ENCODE measurements at places on chromosomes 6 and 20.
A peak's percentile ranks its signal among the peaks of the same experiment; 100 is the strongest.

DNA sequence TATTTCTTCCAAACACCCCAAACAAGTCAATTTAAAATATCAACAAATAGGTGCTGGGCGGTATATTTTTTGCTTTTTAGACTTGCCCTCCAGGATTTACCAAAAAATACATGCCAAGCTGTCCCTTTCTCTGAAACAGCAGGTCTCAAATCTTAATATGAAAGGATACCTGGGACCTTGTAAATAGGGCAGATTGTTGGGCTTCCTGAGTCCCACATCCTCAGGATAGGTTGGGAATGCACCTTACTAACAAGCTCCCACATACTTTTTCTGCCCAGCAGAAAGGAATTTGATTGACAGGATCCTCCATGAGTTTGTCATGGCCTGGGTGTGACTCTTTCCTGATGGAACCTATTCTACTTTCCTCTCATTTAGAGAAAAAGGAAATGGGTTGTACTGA is 4.9 kb upstream of the SLC24A3 start:
- no peak for DNase-seq

DNA sequence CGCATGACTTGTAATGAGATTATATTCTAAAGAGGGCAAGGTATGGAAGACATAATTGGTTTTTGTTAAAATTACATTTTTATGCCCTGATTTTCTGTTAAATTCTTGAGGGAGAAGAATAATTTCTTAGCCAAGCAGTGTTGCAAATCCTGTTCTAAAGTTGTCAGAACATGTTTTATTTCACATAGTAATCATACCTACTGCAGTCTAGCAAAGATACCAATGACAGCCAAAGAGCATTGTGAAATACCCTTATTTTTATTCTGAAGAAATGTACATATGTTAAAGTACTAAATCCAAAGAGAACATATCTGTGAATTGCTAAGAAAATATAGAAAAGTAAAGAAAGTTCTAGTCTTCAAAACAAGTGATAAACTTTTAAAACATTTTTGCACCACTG is 39.6 kb upstream of the SMIM8 start:
- DNase-seq = no peak

GRCh38 chr6:32608362-32608761 is 18.7 kb upstream of the HLA-DRB1 start:
- DNase-seq = no peak

DNA sequence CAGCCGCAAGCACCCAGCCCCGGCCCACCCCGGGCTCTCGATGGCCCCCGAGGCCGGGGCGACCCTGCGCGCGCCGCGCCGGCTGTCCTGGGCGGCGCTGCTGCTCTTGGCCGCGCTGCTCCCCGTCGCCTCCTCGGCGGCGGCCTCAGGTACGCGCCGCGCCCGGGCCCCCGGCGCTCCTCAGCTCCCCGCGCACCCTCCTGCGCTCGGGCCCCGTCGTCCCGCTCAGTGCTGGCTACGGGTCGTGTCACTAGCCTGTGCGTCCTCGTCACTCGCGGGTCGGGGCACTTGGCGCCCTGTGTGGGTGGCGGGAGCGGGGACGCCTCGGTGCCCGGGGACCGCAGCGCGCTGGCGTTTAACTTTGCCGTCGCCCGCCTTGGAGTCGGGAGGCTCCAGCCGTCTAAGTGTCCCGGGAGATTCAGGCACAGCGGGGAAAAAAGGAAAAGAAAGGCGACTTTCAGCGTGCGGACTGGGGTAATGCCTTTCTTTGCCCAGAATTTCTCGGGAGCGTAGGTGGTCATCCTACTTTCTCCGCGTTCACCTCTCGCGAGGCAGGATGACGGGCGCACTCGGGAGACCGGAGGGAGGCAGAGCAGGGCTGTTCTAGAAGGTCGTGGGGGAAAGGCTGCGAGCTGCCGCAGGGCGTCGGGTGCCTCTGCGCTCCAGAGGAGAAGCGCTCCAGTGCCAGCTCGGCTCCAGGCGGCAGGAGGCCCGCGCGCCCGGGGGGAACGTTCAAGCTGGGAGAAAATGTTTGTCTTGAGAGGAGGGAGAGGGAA is 545 bp downstream of the FNDC1 start:
- DNase-seq = no peak

DNA sequence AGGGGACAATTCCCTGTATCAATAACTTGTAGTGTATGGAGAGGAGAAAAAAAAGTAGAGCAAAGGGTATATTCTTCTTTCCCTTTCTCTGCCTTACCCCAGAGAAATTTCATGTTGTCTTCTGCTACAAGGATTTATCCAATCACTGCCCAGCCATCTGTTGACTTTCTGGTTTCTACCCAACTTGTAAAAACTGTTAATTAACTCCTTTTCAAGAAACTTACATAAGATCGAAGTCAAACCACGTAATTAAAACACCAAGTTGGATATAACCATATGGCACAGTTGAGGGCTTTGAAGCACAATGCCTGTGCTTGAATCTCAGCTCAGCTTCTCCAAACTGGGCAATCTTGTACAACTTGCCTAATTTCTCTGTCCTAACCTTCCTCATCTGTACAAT is 99.5 kb downstream of the MAN1A1 start:
- DNase-seq = no peak

- DNase-seq = no peak
These were observed 93.2 kb downstream of the PRSS35 start for GRCh38 chr6:83605517-83605916.

DNA sequence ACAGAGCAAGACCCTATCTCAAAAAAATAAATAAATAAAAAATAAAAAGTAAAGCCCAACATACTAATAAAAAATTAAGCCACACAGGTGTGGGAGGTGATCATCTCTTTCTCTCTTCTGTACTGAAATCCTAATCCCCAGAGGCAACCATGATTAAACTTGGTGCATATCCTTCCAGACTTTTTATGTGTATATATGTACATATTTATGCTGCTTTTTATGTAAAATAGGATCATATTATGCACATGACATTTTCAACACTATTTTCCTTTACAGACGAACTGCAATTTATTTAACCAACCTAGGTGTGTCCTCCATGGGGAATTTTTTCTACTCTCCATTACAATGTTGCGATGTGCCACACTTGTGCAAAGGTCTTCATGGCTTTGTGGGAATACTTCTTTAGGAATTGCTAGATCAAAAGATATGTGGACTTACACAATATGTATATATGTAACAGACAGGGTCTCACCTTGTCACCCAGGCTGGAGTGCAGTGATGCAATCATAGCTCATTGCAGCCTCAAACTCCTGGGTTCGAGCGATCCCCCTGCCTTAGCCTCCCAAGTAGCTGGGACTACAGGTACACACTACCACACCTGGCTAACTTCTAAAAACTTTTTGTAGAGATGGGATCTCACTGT is 23.7 kb downstream of the RMND1 start:
- no peak for DNase-seq

DNA sequence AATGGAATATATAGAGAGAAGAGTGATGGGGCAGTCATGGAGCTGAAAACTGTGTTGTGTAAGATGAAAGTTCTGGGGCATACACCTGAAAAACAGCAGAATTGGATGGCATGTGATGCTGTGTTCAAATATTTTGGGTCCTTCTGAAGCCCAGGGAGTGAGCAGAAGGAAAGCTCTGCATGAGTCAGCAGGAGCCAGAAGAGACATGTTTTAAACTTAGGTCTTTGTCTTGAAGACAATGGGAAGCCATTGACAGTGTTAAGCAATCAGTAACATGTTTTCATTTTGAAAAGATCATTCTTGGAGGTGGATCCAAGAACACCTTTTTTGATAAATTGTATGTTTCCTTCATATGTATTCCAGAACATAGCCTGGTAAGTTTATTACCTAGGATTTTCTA is 38.9 kb upstream of the MAFB start:
- DNase-seq = no peak

DNA sequence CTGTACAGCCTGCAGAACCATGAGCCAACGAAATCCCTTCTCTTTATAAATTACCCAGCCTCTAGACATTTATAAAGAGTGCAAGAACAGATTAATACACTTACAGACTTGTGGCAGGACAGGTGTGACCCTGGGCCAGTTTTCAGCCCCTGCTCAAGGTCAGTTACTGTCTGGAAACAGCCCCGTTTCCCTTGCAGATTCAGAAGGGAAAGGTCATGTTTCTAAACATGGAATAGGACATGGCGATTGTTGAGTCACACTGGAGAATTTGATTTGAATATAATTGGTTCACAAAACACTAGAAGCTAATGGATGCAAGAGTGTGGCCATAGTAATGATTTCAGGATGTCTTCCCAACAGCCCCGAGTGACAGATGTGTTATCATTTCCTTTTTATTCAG is 248.8 kb downstream of the DLL1 start:
- DNase-seq = no peak

GRCh38 chr20:50112512-50113419 is at the start of gene UBE2V1:
UBE2V1 (minus strand) TSS chr20:50113150; CDS start chr20:50113128, 22 bp downstream.
- DNase-seq = peak; percentile 77

DNA sequence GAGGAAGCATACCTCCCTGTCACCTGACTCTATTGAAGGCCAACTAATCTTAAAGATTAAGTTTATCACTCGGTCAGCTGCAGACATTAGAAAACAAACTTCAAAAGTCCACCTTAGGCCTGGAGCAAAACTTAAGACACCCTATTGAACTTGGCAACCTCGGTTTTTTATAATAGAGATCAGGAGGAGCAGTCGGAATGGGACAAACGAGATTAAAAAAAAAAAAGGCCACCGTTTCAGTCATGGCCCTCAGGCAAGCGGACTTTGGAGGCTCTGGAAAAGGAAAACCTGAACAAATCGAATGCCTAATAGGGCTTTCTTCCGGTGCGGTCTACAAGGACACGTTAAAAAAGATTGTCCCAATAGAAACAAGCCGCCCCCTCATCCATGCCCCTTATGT is 7.2 kb upstream of the PRR18 start:
- DNase-seq = no peak

DNA sequence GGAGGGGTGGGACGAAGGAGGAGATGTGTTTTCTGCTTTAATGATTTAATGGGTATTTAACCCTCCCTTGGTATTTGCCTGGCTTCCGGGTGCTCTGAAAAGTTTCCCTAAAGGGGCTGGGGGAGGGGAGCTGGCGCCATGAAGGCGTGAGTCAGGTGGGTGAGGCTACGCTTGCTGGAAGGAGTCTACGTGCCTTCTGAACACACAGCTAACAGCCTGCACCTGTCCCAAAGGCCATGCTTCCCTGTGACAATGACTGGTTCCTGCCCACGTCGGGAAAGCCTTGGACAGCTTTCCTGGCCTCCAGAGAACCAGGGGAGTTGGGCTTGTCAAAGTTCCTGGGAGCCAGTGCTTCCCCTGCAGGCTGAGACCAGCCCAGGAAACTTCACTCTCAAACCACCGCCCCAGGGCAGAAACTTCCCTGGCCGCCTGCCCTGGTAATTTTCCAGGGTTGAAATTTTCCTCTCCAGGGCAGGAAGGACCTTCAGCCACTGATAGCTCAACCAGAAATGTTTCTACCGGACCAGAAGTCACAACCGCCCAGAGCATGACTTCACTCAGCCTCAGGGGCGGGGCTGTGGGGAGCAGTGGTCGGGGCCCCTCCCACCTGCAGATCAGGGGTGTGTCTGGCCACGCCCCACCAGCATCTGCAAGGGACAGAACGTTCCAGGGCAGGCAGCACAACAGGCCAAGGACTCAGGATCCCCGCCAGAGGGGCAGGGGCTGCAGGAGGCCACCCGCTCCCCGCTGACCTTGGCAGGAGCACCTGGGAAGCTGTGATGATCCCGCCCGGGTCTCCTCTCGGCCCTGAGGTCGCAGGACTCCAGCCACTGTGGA is 18.6 kb upstream of the SLCO4A1 start:
- peak; percentile 67 for DNase-seq

- no peak for DNase-seq
These were observed 101.4 kb downstream of the LRRC1 start for GRCh38 chr6:53896196-53896595.

DNA sequence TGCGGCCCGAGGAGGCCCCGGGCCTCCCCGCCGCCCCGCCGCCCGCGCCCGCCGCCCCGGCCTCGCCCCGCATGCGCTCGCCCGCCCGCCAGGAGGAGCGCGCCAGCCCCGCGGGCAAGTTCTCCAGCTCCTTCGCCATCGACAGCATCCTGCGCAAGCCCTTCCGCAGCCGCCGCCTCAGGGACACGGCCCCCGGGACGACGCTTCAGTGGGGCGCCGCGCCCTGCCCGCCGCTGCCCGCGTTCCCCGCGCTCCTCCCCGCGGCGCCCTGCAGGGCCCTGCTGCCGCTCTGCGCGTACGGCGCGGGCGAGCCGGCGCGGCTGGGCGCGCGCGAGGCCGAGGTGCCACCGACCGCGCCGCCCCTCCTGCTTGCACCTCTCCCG is 1.5 kb downstream of the FOXQ1 start:
- no peak for DNase-seq

DNA sequence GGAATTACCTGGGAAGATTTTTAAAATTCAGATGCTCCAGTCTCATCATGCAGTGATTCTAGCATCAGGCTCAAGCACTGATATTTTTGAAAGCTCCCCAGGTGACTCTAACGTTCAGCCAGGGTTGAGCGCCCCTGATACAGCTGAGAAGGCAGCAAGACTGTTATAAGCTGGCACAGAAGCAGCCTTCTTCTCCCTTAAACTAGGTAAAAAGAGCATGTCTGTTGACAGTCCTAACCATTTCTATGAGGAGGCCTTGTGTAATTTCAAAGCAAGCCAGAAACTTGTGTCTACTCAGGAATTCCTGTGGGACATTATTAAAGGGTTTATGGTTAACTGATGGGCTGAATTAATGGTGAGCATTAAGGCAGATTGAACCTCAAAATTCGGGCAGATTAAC is 141.9 kb downstream of the PDE7B start:
- DNase-seq = no peak

- no peak for DNase-seq
These were observed 9.4 kb upstream of the COL9A1 start for GRCh38 chr6:70312165-70312745.

- no peak for DNase-seq
These were observed 81.9 kb downstream of the ERMARD start for GRCh38 chr6:169833258-169833794.

DNA sequence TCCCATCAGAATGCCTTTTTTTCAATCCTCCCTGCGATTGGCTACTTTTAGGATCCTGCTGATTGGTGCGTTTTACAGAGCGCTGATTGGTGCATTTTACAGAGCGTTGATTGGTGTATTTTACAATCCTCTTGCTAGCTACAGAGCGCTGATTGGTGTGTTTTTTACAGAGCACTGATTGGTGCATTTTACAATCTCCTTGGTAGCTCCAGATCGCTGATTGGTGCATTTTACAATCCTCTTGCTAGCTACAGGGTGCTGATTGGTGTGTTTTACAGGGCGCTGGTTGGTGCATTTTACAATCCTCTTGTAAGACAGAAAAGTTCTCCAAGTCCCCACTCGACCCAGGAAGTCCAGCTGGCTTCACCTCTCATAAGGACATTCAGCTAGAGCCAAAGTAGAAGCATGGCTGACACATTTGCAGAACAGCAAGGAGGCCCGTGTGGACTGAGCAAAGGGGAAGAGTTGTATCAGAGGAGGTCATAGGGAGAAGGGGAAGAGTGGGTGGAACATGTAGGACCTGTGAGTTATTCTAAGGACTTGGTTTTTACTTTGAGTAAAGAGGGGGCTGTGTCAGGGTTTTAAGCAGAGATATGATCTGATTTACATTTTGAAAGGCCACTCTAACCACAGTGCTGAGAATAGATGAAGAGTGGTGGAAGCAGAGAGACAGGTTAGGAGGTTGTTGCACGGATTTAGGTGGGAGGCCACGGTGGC is 2.6 kb downstream of the ALDH5A1 start:
- no peak for DNase-seq
